ENCODE measurements at places on chromosomes 5 and 9.
A peak's percentile ranks its signal among the peaks of the same experiment; 100 is the strongest.

GRCh38 chr9:110984890-110985437 is 53.3 kb downstream of the LPAR1 start:
- no peak for DNase-seq

DNA sequence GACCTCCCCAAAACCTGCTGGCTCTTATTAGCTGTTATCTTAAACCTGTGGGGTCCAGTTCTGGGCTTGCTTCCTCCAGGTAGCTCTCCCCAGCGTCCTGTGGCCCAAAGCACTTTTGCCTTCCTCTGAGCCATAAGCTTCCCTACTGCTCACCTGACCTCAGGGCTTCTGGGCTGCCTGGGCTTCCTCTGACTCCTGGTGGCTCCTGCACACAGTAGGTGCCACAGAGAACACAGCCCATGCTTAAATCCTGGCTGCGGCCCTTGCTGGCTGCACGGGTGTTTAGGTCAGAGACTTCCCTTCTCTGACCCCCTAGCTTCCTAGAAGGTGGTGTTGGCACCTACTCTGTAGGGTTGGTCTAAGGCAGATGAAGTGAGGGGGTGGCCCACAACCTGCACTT is 2.5 kb downstream of the RALGDS start:
- DNase-seq = no peak

DNA sequence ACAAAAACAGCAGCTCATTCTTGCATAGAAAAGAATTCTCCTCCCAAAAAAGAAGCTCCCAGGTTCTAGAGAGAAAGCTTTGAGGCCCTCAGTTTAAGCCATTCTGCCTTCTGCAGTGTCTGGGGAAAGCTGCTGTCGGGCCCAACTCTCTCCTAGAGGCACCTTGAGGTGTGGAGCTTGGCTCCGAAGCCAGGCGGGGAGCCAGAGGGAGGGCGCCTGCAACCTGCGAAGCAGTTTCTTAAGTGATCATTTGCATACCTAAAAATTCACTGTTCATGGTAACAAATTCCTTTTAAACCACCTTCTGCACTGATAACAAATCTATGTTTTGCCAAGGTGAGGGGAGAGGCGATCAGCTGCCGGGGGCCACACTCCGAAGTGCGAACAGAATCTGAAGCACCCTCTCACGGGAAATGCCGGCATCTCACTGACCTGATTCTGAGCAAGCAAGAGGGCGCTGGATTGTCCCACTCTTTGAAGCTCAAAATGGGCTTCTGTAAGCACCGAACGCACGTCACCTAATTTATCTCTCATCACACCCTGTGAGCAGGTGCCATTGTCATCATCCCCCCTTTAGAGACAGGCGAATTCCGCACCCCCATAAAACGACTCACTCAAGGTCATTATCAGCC is 86.1 kb downstream of the GTF3C4 start:
- DNase-seq = no peak

DNA sequence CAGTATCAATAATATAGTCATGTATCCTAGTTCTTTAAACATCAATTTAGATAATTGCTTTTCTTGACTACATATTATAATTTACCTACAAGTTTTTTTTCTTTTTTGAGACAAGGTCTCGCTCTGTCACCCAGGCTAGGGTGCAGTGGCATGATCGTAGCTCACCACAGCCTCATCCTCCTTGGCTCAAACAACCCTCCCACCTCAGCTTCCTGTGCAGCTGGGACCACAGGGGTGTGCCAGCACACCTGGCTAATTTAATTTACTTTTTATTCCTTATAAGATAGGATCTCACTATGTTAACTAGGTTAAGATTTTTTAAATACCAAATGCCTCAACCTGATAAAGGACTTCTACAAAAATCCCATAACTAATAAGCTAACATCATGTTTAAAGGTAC is 21.1 kb downstream of the UIMC1 start:
- no peak for DNase-seq

DNA sequence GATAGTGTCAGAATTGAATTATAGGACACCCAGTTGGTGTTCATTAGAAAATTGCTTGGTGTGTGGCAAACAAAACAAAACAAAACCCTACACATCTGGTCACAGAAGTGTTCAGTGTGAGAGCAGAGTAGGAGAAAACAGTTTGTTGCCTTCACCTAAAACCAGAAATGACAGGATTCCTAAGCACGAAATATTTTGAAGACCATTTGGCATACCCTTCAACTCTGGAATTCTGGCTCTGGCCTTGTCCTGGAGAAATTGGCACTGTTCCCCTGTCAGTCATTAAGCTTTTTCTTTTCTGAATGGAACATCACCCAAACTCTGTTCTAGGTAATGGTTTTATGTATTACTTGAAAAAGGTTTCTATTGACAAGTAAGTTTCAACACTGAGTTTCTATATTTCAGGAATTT is 110.2 kb upstream of the PCA3 start:
- DNase-seq = peak; percentile 21

DNA sequence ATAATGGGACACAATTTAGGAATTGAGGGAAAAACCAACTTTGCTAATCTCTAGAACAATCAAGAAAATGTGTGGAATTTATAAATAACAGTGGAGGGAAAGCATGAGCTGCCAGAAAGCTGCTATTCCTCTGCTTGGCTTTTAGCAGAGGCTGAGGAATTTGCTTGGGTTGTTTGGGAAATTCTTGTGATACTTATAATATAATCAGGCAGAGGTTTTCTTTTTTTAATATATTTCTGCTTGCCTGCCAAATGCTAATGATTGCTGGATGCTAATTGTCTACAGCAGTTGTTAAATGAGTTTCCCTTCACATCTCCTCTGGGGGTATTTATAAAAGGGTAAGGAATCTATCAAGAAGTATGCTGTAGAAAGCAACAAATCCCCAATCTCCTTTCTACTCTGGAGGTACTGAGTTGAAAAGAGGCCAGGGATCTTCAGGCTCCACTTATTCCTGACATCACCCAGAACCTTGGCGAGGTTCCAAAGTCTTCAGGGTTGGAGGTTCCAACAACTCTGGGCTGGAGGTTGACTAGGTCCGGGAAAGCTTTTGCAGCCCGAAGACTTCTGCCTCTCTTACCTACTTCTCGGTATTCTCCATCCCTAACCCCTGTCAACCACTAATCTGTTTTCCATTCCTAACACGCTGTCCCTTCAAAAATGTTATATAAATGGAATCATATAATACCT is 60.4 kb upstream of the TMED7 start:
- no peak for DNase-seq

- DNase-seq = no peak
These were observed 6.6 kb downstream of the SPATA31E1 start for GRCh38 chr9:87889065-87889881.

- DNase-seq = peak; percentile 69
These were observed 130.1 kb upstream of the OSMR start for GRCh38 chr5:38715696-38716095.

GRCh38 chr9:114007991-114008666 is 70.0 kb downstream of the AMBP start:
- DNase-seq = no peak

DNA sequence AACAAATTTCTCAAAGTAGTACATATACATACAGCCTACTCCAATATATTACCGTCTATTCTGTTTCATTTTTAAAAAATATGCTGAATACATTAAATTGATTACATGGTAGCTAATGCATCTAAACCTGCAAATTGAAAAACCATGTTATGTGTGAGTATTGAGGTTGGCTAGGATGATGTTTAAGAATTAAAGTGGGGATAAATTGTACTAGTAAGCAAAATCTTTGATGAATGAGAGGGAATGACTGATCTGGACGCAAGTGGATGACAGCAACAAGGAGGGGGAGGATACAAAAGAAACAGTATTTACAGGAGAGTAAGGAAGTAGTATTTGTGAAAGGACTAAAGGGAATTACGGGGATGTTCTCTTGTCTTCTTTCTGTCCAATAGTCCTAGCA is 37.4 kb downstream of the RAD50 start:
- DNase-seq = no peak

GRCh38 chr9:130243015-130243881 is 22.3 kb upstream of the HMCN2 start:
- no peak for DNase-seq

DNA sequence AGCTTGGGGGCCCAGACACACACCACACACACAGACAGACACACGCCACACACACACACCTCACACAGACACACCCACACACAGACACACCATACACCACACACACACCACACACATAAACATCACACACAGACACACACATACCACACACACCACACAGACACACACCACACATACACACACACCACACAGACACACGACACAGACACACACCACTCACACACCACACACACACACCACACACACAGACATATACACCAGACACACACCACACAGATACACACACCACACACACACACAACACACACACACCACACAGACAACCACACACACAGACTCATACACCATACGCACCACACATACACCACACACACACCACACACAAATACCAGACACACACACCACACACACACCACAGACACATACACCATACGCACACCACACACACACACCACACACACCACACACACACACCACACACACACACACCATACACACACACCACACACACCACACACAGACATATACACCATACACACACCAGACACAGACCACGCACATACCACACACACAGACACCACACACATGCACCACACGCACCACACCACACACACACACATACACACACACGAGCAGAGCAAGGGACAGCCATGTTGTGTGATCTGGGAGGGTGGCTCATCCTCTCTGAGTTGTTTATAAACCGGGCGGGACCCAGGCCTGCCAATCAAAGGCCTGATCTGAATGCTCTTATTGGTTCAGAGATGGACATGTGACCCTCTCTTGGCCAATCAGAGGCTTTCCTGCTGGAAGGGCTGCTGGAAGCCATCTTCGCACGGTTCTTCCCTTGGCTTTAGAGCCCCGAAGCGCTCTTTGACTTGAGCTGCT is 148.3 kb downstream of the GAPVD1 start:
- peak; percentile 41 for DNase-seq

- peak; percentile 17 for DNase-seq
These were observed at the start of gene GOLM1 for GRCh38 chr9:86098824-86099700. Gene GOLM1 (minus strand): TSS chr9:86099558. CDS start chr9:86079320, 20,238 bp downstream.

DNA sequence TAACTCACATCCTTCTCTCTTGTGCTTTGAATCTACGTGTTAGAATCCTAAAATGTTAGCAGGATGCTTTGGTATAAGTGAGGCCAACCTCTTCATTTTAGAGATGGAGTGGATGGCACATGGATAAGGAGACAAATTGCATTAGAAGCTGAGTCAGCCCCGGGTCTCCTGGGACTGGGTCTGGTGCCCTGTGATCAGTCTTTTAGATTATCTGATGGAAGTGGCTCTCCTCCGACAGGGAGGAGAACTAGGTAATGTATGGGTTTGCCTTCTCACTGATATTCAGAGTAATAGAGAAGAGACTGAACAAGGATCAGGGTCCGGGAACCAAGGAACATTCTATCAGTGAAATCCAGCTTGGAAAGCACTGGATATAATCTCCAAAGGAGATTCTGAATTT is 74.9 kb upstream of the TNFSF8 start:
- DNase-seq = no peak

- no peak for DNase-seq
These were observed 1.9 kb downstream of the KIAA1191 start for GRCh38 chr5:176359658-176360057.

GRCh38 chr5:136037001-136037705 is 8.4 kb downstream of the TGFBI start:
- DNase-seq = peak; percentile 40

DNA sequence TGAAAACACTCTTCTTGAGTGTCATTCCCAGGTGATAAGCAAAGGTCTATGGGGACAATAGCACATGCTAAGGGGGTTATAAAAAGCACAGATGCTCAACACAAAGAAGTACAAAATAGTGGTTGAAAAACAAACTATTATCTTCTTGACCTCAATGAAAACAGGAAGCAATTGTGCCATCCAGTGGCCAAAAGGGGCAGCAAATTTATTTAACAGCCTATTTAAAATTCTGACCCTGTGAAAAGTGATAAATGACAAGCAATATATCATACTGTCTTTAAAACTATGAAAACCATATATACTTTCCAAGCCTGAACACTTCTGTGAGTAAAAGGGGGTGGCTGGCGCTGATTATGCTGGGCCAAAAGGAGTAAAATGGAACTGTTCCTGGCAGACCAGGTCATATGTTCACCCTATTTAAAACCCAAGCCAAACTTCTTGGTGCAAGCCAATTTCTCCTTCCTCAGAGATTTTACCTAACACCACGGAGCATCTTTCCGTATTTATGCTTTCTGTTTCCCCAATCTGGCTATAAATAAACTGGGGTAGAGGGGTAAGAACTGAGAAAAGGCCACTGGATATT is 29.7 kb downstream of the TEX10 start:
- peak; percentile 38 for DNase-seq

DNA sequence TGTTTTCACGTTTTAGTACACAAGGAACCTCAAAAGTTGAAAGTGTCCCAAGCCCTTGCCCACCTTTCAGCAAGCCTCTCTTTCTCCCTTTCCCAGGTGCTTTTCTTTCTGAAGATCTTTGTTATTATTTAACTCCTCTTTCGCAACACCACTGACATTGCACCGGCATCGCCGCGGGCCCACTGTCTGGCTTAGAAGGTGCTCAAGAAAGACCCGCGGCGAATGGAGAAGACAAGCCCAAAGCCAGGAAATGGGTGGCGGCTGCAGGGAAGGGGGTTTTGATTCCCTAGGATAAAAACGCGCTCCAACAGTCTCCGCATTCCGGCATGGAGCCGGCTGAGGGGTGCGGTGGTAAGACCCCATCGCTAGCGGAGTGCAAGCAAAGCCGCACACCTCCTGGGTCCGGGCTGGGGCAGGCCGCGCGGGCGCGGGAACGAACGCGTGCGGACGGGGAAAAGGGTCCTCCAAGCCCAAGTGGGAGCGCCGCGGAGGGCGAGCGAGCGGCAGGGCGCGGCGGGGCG is 404 bp upstream of the AFAP1L1 start:
- DNase-seq = no peak

- DNase-seq = no peak
These were observed 61.0 kb downstream of the ANGPTL2 start for GRCh38 chr9:127061411-127061810.

DNA sequence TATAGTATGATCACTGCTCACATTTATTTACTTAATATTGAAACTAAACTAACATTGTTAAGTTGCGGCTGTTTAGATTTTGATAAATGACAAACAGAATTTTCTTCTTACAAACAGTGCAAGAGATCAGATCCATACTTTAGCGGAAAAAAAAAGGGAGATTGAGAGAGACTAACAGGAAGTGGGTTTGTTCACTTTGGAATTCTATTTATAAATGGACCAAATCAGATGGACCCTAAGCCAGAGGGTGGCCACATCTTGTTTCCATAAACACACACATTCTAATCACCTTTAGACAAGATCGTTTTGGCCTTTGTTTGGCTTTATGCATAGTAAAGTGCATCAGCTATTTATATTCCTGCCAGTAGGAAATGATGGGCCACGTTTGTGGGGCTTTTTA is 381.4 kb upstream of the CD180 start:
- DNase-seq = no peak
